Stimulated activated CD8-positive, alpha-beta memory T cell treated with anti-CD3 and anti-CD28 coated beads, Interleukin-4, amount 100 ng/mL, for 4 hours (primary cell): ENCODE measurements at places on chromosomes 5 and 9.

GRCh38 chr9:117205806-117206205 lies 209.1 kb downstream of the ASTN2 start:
- DNase-seq = no peak

- no peak for DNase-seq
These were observed 129.2 kb upstream of the ADRA1B start for GRCh38 chr5:159786901-159787691.

- peak; percentile 35 for DNase-seq
These were observed 66.5 kb upstream of the HSPA9 start for GRCh38 chr5:138641547-138642298.

DNA sequence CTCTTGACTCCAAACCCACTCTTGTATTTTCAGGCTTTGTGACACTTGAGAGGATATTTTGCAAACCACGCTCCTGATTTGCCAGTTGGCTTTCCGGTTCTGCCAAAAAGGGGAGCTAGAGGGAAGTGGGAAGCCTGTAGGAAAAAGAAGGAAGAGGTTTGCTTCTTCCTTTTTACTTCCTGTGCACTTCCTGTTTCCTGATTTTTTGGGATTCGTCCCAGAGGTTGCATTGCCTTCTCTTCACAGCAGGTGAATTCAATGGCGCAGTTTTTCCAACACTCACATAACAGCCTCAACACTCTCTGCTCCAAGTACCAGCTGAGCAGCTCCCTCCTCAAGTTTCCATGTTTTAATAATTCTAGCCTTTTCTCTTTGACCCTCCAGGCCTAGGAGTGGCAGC lies 47.7 kb downstream of the SLC24A2 start:
- no peak for DNase-seq

DNA sequence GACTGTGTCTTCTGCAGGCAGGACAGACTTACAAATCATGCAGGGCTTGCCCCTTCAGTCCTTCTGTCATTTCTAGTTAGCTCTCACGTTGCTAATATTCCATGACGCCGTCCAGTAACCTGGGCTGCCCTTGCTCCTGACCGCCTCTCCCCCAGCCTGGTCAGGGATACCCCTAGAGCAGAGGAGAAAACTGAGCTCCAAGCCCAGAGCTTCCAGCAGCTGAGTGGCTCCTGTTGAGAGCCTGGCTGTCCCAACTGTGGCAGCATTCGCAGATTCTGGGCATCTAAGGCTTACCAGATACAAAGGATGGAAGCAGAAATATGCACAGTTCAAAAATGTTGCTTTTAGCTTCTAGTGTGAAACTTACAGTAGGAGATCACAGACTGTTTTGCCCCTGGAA lies 185.2 kb downstream of the CD180 start:
- no peak for DNase-seq

DNA sequence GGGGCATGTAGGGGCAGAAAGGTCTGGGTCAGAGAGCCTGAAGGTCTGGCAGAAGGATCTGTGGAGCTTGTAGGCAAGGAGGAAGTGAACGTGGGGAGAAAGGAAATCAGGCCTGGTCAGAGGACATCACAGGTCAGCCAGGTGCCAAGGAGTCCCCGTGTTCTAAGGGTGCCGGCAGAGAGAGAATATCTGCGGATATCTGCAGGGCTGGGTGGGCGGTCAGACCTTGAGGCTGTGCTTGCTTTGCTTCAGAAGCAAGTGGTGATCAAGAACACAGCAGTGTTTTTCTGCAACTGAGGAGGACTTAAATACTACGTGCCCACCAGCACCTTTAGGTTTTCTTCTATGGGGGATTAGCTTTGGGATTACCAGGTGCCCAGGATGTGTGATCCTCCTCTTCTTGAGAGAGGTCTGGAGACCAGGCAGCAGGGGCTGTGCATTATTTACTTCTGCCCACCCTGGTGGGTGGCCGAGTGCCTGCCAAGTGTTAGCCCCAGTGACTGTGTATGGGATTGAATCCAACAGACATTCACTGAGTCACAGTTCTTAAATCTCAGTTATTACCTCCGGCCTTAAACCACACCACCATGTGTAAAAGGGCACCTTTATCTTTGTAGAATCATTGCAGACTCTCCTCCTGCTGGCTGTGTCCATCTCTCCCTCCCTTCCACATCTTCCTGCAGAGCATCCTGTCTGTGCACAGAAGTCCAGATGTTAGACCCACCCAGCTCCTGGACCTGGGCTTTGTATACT lies 12.5 kb upstream of the SHB start:
- no peak for DNase-seq
